ENCODE measurements at places on chromosomes 1 and 21. TPM values are rescaled to one million over a fixed set of nuclear protein-coding genes. Genes with fewer than 3 reads are reported as not detected.

DNA sequence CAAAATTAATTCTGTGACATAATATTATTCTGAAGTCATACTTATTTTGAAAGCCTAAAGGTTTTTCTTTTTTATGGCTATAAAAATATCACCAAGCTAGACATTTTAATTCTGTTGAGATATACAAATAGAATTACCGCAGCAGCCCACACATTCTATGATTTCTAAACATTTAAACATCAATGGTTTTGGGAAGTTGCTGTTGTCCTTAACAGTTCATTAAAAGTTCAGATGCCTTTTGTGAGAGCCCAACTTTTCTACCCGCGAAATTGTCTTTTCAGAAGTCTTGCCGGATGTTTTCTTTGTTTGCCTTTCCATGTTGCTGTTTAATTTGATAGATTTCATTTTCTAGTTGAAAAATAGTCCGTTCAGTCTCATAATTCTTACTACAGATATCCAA, 40.5 kb downstream of the CDC14A start:
- no peak for DNase-seq

GRCh38 chr1:175881246-175881976, 138.0 kb upstream of the TNR start:
- no peak for DNase-seq

DNA sequence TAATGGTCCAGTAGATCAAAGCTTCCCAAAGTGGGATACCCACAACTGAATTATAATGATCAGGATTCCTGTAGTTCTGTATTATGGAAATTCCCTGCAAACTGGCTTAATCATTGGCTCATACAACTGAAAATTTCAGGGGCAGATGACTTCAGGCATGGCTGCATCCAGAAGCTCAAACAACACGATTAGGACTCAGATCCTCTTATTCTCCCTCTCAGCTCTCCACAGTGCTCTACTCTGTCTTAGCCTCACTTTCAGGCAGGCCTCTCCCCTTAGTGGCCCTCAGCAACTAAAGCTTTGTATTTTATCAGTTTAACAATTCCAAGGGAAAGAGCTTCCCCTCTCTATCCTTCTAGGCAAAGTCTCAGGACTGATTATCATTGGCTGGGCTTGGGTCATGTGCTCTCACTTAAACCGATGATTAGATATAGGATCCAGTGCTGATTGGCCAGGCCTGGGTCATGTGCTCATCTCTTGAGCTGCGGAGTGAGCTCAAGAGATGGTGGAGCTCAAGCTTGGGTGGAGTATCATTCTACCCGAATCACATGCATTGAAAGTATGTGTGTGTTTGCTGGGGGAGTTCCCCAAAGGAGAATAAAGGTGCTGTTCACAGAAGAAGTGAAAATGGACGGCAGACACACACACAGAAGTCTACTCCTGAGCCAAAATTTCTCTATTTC, 57.9 kb upstream of the RUNX3 start:
- DNase-seq: no peak

GRCh38 chr1:182107209-182107608, 45.7 kb upstream of the ZNF648 start:
- no peak for DNase-seq

GRCh38 chr1:54118704-54119103, 34.1 kb downstream of the CDCP2 start:
- no peak for DNase-seq

- peak; percentile 66 for DNase-seq
Observed at GRCh38 chr1:235160383-235160956, 580 bp downstream of the RBM34 start.

DNA sequence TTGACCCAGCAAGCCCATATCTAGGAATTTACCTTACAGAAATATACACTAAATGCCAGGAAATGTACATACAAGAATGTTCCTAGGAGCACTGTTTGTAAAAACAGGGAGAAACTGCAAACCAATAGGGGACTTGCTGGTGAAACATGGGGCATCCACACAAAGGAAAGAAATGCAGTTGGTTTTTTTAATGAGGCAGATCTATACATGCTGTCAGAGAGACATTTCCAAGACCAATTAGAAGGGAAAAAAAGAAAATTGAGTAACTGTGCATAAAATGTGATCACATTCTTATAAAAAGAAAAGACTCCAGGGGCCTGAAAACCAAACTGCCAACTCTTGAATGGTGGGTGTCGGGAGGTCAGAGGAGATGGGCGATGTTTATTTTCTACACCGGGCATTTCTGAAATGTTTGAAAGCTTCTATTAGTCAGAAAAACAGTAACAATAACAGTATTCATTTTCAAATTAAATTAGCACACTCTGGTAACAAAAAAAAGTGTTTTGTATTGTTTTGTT, 56.6 kb downstream of the MATN1 start:
- no peak for DNase-seq

- no peak for DNase-seq
Observed at GRCh38 chr1:60947367-60947766, 135.0 kb upstream of the NFIA start.

- DNase-seq: no peak
Observed at GRCh38 chr1:164670026-164670425, 111.0 kb downstream of the PBX1 start.

Gene SRSF10
- 113 TPM for total RNA-seq

Gene SPAG17
- total RNA-seq: 0.81 TPM

Gene F3
- 0.27 TPM for total RNA-seq

Gene CNKSR1
- 5.9 TPM for total RNA-seq

Gene CFAP74
- total RNA-seq: not detected
